ENCODE measurements at places on chromosomes 12 and 14.

- no peak for DNase-seq
Observed at GRCh38 chr14:91349481-91350074, 68.0 kb downstream of the CCDC88C start.

DNA sequence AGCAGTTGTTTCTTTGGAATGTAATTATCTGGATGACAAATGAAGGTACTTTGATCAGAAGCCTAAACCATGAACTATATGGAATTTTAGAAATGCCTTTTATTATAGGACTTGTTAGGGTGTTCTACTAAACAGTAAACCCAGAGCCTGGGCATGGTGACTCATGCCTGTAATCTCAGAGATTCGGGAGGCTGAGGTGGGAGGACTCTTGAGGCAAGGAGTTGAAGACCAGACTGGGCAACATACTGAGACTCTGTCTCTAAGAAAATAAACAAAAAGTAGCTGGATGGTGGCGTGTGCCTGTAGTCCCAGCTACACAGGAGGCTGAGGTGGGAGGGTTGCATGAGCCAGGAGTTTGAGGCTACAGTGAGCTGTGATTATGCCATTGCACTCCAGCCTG lies 23.9 kb downstream of the PALS1 start:
- DNase-seq: peak; percentile 25

DNA sequence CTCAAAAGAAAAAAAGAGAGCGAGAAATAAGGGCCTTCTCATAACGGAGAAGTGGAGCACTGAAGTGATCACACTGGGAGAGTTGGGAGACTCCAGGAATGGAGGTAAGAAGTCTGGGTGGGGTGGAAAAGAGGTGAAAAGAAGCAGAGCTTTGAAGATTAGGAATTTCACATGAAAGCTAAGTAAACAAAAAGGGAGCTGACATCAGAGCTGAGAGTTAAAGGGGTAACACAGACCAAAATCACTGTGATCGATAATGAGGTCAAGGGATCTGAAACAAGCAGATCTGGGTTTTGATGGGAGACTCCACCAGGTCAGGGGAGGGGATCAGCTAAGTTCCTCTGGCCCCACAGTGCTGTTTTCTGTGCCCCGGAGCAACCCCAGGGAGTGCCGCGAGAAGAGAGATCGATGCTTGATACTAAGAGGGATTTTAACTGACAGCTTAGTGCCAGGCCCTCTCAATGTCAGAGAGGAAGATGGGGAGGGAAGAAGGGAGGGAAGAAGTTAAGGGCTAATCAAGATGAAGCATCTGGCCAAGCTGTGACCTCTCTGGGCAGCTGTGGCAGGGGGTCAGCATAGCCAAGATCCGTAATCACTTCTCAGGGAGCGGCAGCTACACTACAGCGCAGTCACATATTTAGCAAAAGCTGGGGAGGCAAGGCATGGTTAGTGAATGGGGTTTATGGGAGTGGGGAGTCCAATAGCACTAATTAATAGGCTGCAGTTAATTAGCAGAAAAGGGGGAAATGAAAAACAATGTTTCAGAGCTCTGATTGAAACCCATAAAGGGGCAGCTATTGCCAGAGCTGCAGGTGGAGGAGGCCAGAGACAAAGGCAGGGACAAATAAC lies 8.0 kb downstream of the AQP6 start:
- no peak for DNase-seq

- DNase-seq: no peak
Observed at GRCh38 chr14:69086537-69086936, 66.4 kb downstream of the DCAF5 start.

- no peak for DNase-seq
Observed at GRCh38 chr12:24360907-24361306, 411.4 kb upstream of the SOX5 start.

DNA sequence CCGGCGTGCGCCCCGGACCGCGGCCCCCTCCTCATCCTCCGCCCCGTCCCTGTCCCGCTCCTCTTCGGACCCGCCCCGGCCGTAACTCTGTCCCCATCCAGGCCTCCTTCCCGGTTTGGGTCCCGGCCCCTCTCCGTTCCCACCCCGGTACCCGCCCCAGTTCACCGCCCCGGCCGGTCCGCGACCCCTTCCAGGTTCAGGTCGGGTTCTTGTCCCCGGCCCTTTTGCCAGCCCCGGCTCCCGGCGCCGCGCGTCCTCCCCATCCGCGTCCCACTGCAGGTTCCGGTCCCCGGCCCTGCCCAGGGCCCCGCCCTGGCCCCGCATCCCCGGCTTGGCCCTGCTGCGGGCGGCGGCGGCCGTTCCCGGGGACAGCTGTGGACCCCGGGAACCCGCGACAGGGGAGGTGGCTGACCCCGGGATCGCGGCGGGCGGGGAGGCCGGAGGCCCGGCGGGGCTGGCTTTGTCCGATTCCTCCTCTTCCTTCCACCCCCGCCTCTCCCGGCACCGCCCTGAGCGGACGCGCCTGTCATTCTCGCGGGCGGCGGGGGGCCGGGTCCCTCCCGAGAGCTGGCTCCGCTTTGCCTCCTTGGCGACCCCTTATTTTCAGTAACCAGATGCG lies 601 bp downstream of the KLC1 start:
- peak; percentile 19 for DNase-seq

GRCh38 chr12:65609359-65609771 lies 214.9 kb upstream of the HMGA2 start:
- peak; percentile 90 for DNase-seq

DNA sequence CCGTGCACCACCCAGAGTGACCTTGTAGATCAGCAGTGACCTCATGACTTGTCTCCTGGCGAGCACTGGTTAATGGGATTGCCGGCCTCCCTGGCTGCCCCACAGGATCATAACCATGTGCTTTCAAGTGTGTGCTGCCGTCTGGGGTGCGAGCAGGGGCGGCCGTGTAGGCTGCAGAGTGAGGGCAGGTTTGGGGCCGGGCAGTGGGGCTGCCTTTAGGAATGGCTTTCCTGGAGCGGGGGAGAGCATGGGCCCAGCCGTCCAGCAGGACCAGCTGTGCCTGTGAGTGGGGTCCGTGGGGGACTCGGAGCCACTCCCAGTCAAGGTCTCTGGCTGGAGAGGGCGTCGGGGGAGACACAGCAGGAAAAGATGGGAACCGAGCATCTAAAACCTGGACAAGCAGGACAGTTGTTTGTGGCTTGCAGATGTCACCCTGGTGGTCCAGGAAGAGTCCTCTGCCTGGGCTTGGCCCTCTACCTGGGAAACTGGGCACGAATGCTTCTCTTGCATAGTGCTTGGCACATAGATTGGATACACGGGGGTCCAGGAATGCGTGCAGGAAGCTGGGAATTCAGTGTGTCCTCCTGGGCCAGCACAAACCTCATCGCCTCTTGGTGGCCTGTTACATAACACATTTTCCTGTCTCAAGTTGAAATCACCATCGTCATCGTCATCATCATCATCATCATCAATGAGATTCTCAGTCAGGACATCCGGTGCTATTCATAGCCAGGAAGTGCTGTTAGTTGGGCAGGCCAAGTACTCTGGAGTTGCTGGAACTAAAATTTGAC lies 96.0 kb downstream of the ADGRD1 start:
- DNase-seq: no peak

GRCh38 chr14:47539031-47539461 lies 136.4 kb downstream of the MDGA2 start:
- DNase-seq: peak; percentile 18

GRCh38 chr12:77337362-77337761 lies 272.0 kb upstream of the E2F7 start:
- DNase-seq: no peak

DNA sequence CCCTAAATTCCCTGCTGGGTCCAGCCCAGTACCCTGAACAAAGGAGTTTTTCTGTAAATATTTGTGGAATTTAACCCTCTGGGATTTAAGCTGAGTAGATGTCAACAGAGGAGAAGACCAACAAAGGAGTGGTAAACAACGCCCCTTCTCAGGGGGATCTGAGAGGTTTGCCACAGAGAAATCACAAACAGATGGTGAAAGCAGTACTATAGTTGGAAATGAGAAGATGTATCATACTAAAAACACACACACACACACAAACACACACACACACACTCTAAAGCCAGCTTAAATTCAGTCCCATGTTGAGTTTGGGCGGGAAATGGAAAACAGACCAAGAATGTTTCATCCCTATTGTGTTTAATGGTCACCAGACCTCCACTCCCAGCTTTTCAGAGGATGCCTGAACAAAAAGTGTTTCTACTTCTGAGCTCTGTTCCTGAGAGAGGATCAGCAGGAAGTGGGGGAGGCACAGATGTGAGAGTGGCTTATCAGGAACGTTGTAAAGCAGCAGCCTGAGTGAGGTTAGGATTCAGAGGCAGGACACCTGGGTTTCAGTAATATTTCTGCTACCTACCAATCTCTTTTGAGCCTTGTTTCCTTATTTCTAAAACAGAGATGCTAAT lies 3.2 kb downstream of the BIN2 start:
- peak; percentile 67 for DNase-seq

GRCh38 chr12:42021469-42021868 lies 123.2 kb downstream of the GXYLT1 start:
- no peak for DNase-seq

GRCh38 chr12:38921025-38921677 lies 15.8 kb upstream of the CPNE8 start:
- no peak for DNase-seq

- no peak for DNase-seq
Observed at GRCh38 chr12:100274291-100274690, 7.3 kb downstream of the SCYL2 start.

DNA sequence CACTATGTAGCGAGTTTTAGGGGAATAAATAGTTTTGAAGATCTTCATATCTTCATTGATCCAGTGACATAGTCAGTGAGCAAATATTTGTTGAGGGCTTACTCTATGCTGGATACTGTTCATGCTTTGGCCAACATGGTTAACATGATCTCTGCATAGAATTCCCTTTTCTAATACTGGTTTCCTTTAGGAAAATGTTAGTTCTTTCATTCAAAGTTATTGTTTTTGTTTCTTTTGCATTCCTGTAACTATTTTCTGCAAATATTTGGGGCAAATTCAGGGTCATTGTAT lies 226.5 kb downstream of the C12orf50 start:
- DNase-seq: no peak

DNA sequence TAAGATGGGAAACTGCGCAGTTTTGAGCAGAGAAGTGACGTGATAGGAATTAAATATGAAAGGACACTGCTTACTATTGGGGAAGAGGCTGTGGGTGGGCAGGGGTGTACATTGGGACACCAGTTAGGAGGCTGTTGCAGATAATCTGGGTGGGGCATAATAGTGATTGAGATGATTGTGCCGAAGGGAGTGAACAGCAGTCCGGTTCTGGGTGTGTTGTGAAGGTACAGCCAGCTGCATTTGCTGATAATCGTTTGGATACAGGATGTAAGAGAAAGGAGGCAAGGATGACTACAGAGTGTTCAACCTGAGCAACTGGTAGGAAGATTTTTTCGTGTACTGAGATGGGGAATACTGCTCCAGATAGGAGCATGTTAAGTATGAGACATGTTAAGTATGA lies 205.2 kb upstream of the NEDD1 start:
- no peak for DNase-seq

DNA sequence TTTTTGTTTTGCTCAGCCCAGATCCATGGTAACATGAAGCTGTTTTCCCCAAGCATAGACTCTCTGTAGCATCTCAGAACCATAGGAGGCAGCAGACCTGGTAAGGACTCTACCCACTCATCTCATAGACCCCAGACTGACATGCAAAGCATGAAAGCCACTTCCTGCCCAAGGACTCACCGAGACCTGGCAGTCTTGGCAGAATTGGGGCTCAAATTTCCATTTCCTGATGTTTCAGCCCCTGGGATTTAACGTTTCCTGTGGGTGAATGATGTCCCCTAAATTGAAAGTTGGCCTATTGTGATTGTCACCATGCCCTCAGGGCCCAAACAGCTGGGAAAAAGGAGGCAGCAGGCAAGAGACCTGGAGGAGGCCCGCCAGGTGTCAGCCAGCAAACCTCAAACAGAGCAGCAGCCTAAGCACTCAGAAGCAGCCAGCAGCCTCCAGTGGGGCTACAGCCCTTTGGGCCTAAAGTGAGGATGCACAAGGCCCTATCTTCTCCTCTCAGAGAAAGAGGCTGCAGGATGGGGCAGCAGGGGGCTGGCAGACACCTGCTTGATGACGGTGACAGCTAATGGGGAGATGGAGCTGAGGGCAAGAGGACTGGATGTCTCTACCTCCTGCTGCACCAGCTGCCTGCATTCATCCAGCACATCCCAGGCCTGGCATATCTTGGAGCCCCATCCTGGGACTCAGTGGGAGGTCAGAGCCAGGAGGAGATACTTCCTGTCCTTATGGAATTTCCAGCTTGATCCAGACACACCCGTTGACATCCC lies 8.5 kb downstream of the KRT85 start:
- no peak for DNase-seq

DNA sequence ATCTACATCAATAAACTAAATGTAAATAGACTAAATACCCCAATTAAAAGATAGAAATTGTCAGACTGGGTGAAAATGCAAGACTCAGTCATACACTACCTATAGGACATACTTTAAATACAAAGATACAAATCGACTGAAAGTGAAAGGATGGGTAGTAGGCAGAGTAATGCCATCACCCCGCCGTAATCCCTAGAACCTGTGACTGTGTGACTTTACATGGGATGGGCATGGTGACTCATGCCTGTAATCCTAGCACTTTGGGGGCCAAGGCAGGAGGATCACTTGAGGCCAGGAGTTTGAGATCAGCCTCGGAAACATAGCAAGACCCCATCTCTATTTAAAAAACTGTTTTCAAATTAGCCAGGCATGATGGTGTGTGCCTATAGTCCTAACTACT lies 2.6 kb upstream of the EVL start:
- no peak for DNase-seq

- DNase-seq: no peak
Observed at GRCh38 chr14:71139294-71139946, 232.2 kb downstream of the PCNX1 start.

GRCh38 chr12:14157088-14157747 lies 175.8 kb upstream of the GRIN2B start:
- DNase-seq: no peak

DNA sequence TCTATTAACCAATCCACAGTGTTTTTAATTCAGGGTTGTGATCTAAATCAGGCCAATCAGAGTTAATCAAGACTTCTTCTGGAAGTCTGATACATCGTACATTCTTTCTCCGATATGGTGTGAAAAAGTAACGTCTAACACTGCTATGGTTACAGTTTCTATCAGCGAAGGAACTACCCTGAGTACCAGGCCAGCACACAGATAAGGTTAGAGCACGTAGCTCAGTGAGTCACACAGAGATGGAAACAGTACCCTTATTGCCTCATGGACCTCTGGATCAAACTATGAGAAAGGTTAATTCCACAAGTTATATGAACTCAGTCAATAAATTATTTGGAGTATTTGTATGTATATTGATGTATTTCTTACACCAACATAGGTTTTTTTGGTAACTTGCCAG lies 3.3 kb downstream of the OR6C68 start:
- no peak for DNase-seq

DNA sequence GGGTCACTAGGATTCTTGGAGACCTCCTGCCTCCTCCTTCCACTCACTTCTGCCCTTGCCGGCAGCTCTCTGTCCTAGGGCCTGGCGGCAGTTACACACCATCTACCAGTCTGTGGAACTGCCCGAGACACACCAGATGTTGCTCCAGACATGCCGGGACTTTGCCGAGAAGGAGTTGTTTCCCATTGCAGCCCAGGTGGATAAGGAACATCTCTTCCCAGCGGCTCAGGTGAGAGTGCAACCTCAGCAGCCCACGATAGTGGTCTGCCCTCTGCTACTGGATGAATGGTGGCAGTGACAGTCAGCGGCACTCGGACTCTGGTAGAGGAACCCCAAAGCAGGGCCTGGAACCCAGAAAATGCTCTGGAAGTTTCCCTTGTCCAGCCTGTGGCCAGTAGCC lies 1.3 kb downstream of the ACADS start:
- no peak for DNase-seq
